ENCODE measurements at places on chromosomes 6 and 20.

DNA sequence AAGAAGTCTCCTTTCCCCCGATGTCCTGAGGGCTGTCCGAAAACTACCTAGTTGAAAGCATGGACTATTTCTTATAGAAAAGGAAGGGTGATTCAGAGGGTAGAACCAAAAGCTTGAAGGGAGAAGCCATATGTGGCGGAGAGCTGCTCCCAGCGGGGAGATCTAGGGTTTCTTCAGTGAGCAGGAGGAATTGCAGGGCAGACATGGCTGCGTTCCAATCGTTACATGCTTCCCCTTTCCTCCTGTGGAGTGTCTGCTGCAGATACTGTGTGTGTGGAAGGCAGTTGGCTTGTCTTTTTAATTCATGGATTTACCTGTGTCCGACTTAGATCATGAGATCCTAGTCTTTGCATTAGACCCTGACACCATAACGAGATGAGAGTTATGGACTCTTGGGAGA lies 799.5 kb downstream of the QKI start:
- no peak for DNase-seq

DNA sequence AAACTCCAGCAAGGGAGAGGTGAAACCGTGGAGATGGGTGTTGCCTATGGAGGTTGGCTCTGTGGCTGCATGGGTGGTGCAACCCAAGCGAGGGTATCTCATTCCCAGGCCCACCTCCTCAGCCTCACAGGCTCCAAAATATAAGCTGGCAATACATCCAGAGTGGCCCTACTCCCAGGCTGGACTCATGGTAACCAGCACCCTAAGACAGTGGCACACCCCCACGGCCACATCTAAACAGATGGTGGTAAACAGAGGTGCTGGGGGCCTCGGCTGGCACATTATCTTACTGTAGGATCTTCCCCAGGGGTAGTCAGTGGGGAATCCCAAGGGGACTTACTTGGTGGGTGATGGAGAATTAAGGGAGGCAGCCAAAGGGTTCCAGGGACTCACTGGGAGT lies 33.7 kb upstream of the CCND3 start:
- no peak for DNase-seq

DNA sequence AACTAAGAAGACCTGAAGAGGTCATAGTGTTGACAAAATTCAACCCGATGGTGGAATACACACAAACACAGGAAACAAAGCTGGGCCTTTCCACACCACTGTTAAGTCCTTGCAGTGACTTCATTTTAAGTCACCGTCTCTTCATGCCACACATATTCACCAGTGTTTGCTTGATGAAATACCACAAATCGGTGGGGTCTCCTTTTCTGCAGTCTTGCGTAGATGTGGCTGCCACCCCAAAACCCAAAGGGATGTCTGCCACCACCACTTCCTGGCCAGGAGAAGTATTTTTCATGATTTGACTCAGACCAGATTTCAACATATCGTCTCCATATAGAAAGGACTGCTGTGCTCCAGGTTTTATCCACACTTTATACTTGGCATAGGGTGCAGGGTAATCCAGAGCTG lies 11.0 kb upstream of the COL10A1 start:
- DNase-seq = no peak

- no peak for DNase-seq
These were observed 771.4 kb upstream of the DEFB115 start for GRCh38 chr20:30486103-30486478.

- no peak for DNase-seq
These were observed 92.2 kb upstream of the CNKSR3 start for GRCh38 chr6:154602708-154603107.

- DNase-seq = no peak
These were observed 56.5 kb downstream of the TCP11 start for GRCh38 chr6:35084511-35085203.

DNA sequence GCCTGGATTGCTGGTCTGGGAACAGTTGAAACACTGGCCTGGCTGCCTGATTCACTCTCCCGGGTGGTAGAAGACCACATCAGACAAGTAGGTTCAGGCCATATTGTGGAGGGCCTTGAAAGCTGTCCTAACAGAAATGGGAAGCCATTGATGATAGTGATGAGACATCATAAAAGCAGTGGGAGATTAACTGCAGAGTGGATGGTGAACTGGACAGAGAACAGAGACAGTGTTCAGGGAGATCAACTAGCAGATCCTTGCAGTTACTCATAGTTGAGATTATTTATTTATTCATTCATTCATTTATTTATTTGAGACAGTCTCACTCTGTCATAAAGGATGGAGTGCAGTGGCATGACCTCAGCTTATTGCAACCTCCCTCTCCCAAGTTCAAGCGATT lies 30.2 kb upstream of the MCM3 start:
- DNase-seq = no peak

DNA sequence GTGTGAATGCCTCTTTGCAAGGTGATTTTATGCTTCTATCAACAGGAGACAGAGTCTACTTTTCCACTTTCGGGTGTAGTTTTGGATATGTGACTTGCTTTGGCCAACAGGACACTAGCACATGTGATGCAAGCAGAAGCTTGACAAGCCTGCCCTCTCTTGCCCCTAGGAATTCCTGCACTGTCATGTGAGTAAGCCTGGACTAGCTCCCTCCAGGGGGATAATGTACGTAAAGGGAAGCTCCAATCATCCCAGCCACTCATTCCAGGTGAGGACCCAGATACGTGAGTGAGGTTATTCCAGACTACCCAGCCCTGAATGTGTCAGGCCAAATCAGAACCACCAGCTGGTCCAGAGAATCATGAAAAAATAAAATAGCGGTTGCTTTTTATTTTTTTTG lies 33.3 kb downstream of the BEND3 start:
- no peak for DNase-seq

- DNase-seq = no peak
These were observed 791.0 kb upstream of the HS3ST5 start for GRCh38 chr6:115133790-115134189.

GRCh38 chr6:150272264-150272975 lies 96.4 kb upstream of the IYD start:
- no peak for DNase-seq

GRCh38 chr6:3176562-3177355 lies 19.4 kb upstream of the TUBB2A start:
- DNase-seq = peak; percentile 27

- DNase-seq = no peak
These were observed 232.3 kb upstream of the GMDS start for GRCh38 chr6:2477666-2478065.

GRCh38 chr20:12177657-12178293 lies 260.1 kb downstream of the BTBD3 start:
- no peak for DNase-seq

DNA sequence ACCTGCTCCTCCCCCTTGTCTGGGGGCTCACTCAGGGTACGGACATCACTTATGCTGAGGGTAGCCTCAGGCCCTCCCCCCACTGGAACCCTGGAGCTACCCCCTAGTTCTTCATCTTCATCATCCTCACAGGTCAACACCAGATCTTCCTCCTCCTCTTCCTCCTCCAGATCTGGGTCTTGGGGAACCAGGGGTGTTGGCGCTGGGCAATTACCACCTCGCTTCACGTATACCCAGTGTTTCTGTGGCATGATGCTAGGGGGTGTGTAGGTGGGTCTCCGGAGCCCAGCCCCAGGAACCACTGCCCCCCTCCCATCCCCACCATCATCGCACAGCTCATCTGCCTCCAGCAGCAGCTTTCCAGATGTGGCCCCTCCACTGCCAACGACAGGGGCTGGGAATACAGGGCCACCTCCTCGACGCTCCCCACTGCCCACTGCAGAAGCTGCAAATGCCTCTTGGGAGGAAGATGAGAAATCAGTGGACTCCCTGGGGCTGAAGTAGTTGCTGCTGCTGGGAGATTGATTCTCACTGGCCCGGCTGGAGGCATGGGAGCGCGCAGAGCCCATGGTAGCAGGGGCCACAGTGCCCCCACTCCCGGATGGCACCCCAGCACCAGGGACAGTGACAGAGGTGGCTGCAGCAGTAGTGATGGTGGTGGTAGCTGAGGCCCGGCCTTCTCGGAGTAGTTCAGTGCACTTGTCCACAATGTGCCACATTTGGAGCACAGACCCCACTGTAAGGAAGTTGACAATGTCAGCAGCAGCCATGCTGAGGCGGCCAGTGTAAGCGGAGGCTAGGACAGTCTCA lies 1.5 kb downstream of the ZBTB22 start:
- DNase-seq = no peak

- DNase-seq = no peak
These were observed 25.8 kb downstream of the ANKRD6 start for GRCh38 chr6:89458704-89459103.

DNA sequence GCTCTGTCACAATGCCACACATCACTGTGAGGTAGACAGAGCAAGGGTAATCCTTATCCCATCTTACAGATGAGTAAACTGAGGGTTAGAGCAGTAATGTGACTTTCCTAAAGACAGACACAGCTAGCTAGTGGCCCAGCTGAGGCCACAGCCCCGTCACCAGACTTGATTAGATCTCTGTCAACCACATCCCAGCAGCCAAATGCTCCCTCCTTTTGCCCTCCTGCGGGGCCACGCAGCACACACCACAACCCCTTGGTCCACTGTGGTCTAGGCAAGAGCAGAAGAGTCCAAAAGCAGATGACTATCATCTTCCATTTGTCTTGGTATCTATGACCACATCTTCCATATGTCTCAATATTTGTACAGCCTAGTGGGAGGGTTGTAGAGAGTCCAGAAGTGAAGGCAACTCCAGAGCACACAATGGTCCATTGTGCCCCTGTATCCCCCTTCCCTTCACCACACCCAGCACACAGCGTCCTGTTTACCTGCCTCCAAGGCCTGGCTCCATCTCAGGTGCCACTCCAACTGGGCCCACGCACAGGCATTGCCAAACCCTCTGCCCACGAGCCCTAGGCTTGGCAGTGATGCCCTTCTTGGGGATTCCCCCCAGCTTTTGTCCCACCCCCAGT lies 47.1 kb upstream of the FOXP4 start:
- no peak for DNase-seq

Measured in stimulated activated CD4-positive, alpha-beta T cell treated with anti-CD3 and anti-CD28 coated beads, Interleukin-4, amount 100 ng/mL, for 4 hours (primary cell).